ENCODE measurements at places on chromosomes 12 and 14.
A peak's percentile ranks its signal among the peaks of the same experiment; 100 is the strongest.

DNA sequence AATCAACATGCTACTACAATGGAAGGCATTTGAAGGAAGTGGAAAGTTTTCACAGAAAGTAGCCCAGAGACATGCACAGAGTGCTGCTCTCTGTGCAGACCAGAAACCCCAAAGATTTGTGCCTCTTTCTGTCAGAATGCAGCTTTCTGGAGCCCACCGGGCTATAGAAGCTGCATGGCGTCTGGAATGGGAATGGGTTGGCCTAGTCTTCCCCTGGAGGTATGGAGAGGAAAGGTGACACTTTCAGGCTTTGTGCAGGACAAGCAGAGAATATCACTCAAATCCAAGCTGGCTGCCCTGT, 21.3 kb upstream of the ZFP36L1 start:
- DNase-seq = no peak

- no peak for DNase-seq
Observed at GRCh38 chr12:114193474-114193873, 212.5 kb downstream of the TBX5 start.

GRCh38 chr12:130655010-130655409, 61.1 kb downstream of the RIMBP2 start:
- no peak for DNase-seq

DNA sequence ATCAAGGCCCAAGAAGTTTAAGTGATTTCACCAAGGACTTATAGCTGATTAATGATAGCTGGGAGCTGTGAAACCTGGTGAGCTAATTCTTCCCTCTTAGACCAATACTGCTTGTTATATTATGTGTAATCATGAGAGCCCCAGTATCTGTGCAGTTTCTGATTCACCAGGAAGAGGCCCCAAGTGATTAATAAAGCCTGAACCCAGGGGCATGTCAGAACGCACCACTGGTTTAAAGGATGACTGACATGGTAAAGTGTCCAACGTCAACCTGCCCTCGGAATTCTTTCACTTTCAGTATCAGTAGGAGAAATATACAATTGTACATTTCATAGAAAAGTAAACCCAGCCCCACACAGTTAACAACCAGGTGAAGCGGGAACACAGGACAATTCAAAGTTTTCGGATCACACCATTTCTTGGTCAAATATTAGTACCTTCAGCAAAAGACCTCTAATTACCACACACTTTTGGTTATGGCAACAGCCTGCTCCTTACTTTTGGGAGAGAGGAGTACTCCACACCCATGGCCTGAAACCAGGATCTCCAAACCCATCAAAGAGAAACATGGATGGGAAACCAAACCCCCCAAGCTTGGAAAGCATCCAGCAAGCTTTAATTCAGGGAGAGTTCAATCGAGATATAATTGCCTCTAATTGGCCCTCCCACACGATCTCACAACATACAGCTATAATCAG, 28.5 kb downstream of the TMCC3 start:
- DNase-seq = peak; percentile 83

DNA sequence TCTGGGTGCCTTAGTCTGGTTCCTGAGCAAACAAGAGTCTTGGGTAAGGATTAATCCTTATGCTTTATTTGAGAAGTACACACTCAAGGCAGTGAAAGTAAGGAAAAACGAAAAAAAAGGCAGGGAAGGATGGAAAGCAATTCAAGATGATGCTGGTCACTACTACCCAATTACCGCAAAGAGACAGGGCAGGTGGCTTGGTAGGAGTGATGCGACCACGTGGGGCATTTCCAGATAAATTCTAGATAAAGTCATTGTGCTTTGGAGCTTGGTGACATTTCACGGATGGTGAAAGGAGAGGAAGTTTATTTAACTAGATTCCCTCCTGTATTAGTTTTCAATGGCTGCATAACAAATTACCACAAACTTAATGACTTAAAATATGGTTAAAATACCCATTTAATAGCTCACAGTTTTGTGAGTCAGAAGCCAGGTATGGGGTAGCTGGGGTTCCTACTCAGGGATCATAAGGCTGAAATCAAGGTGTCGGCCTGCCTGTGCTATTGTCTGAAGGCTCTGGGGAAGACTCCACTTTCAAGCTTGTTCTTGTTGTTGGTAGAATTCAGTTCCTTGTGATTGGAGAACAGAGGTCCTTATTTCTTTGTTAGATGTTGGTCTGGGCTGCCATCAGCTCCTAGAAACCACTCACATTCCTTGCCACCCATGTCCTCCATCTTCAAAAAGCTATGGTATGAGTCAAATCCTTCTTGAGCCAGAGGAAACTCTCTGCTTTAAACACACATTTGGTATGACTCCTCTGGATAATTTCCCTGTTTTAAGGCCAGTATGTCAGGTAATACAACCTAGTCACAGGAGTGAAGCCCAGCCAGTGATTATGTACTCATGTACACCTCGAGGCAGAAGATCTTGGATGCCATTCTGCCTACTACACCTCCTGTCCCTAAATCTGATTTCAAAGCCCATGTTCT, 5.6 kb upstream of the HMGA2 start:
- DNase-seq = no peak

- DNase-seq = no peak
Observed at GRCh38 chr12:65614259-65614889, 209.9 kb upstream of the HMGA2 start.

DNA sequence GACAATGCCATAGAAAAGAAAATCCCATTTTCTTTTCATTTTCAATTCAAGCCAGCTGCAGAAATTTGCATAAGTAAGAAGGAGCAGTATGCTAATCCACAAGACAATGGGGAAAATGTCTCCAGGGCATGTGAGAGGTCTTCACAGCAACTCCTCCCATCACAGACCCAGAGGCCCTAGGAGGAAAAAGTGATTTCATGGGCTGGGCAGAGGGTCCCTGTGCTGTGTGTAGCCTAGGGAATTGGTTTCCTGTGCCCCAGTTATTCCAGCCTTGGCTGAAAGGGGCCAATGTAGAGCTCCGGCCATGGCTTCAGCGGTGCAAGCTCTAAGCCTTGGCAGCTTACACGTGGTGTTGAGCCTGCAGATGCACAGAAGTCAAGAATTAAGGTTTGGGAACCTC, 211.4 kb downstream of the CCDC59 start:
- no peak for DNase-seq

Data from MM.1S (cell line).